ENCODE measurements at places on chromosomes 12 and 14.

GRCh38 chr12:98519257-98519907 lies 4.0 kb downstream of the TMPO start:
- DNase-seq, result no peak

DNA sequence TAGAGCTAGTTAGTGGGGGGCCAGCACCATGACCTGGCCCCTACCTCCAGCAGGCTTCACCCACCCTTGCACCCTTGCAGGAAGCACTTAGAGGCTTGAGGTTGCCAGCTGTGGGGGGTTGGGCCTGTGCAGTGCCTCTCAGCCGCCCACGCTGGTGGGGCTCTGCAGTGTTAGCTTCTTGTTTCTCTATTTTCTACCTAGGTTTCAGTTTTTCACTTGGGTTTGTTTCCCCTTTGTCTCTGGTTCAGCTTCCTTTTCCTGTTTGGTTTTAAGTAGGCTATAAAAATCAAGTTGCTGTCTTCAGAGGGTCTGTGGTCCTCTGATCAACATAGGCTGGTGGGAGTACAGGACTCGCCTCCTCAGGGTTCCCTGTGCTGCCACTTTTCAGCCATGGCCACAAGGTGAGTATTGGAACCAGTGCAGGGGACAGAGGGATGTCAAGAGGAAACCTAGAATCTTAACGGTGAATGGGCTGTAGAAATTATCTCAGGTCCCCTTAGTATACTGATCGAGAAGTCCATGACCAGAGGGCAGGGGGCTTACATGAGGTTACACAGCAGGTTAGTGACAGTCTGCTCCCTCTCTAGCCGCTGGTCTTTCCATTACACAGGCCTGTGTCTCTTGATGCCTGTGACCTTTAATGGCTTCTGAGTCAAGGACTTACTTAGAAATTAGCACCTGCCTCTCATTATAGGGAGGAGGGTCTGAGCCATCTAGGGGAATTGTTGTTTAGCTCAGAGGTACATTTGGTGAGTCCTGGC lies at the start of gene EVL:
EVL (plus strand) TSS at position 312 of the 761 bp plus-strand sequence; CDS start at position 391, 79 bp downstream.
- DNase-seq, result peak; percentile 96

- no peak for DNase-seq
These were observed 19.9 kb downstream of the ASCL4 start for GRCh38 chr12:107794451-107794850.

DNA sequence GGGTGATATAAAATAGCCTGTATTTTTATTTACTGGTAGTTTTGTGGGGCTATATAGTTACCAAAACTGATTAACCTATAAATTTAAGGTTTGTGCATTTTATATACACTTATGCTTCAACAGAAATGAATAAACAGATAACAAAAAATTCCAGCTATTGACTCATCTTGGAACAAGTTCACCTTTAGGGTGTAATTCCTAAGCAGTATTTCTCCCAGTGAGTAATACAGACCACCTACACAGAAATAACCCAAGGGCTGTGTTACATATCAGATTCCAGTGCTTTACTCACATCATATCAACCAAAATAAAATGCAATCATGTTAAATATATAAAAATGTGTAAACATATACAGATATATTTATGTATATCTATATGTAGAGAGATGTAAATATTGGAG lies 345.6 kb downstream of the ADAMTS20 start:
- no peak for DNase-seq

Data from suppressor macrophage (primary cell).